Adrenal gland (tissue), 19 donors: ENCODE measurements at places on chromosomes 1 and 21. TPM values are rescaled to one million over a fixed set of nuclear protein-coding genes. Genes with fewer than 3 reads are reported as not detected.

NBPF4 gene
- polyA plus RNA-seq, result not detected

CHI3L1 gene
- 0.53 TPM for polyA plus RNA-seq

TRPM2 gene
- polyA plus RNA-seq, result 28.3 TPM

GPR25 gene
- polyA plus RNA-seq, result not detected

ZNF593OS gene
- polyA plus RNA-seq, result 0.88 TPM

CSF3R gene
- polyA plus RNA-seq, result 13.9 TPM

S100A7 gene
- not detected for polyA plus RNA-seq

SPRR4 gene
- not detected for polyA plus RNA-seq

SH2D1B gene
- not detected for polyA plus RNA-seq

GRCh38 chr21:36706951-36707762 lies 8.2 kb downstream of the SIM2 start:
- no peak for DNase-seq

- no peak for DNase-seq
Observed at GRCh38 chr1:52153898-52154297, 12.0 kb downstream of the ZFYVE9 start.

- DNase-seq, result peak; percentile 11
Observed at GRCh38 chr1:1081311-1082238, 7.5 kb upstream of the RNF223 start.

GRCh38 chr21:16455978-16456377 lies 726.2 kb downstream of the USP25 start:
- DNase-seq, result no peak

DNA sequence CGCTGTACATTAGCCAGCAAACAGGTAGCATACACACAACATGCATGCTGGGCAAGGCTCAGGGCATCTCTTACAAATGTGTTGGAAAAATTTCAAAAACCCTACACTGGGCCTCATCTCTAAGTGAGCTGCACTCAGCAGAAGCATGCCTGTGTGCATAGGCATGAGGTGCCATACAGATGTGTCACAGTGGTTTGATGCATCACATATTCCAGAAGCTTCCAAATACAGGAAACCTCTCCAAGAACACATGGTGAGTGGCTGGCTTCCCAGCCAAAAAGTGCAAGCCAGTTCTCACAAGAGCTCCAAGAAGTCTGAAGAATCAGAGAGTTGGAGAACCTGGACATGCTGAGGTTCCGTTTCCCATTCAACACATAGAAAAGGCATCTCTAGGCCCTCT lies 58.3 kb downstream of the CD46 start:
- DNase-seq, result no peak

DNA sequence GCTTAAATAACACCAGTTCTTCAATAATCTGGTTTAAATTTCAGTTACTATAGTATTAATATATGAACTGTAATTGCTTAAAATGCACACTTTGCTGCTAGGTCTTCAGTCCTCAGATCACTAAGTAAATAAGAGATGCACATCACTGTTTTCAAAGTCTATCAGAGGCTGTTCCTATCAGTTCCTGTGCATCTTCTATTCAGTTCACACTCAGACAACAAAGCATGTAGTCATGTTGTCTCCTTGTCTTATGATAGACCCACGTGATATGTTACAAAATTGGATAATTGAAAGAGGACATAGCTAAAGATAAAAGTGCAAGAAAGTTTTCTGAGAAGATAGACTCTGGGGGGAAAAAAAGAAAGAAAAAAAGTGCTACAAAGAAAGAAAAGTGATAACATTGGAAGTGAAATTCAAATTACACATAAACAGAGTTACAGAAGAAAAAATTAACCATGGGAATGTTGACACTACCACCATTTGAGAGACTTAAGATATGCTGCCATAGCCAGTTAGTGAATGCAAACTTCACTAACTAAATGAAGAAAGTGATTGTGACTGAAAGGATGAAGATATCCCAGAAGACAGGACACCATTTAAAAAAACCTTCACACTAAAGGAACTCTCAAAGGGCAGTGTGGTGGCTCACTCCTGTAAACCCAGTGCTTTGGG lies 33.9 kb upstream of the TSNAX start:
- no peak for DNase-seq

DNA sequence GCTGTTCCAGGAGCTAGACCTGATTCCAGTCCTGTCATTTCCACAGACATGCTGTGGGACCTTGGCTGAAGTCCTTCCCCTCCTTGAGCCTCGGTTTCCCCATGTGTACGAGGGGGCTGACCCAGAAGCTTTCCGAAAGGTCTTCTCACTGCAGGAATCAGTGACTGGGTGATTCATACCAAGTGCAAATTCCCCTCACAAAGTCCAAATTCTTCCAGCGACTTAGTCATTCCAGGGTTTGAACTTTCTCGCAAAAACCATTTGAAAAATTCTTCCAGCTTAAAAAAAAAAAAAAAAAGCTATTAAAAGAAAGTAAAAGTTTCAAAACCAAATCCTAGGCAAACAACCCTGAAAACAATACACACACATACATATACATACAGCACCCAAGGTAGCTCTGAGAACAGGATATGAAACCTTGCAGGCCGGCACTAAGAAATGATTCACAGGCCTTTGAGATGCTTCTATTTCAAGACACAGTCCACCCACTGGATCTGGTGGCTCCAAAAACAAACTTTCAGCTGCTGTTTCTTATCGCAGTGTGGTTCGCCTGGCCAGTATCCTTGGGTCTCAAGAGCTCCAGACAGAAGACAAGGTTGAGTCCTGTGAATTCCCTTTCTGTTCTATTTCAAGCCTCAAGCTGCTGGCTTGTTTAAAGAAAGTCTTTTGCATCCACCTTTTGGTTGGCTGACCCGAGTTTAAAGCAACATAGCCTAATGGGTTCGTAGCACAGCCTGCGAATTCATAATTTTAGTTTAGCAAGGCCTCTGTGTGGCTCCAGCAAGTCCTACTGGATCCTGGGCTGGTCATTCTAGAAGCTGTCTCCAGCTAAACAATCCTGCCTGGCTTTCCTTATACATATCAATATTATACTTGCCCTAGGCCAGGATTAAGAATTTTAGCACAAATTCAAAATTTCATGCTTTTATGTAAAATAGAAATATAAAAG lies 18.0 kb upstream of the ID3 start:
- DNase-seq, result peak; percentile 45

GRCh38 chr1:2173546-2174347 lies 20.8 kb downstream of the FAAP20 start:
- no peak for DNase-seq

- DNase-seq, result no peak
Observed at GRCh38 chr1:983798-984475, 2.0 kb upstream of the PERM1 start.
